ENCODE measurements at places on chromosomes 13 and 19.

- DNase-seq, result no peak
Observed at GRCh38 chr19:1063030-1063908, 3.7 kb upstream of the ARHGAP45 start.

- DNase-seq, result no peak
Observed at GRCh38 chr13:24092108-24092507, 68.4 kb upstream of the SPATA13 start.

DNA sequence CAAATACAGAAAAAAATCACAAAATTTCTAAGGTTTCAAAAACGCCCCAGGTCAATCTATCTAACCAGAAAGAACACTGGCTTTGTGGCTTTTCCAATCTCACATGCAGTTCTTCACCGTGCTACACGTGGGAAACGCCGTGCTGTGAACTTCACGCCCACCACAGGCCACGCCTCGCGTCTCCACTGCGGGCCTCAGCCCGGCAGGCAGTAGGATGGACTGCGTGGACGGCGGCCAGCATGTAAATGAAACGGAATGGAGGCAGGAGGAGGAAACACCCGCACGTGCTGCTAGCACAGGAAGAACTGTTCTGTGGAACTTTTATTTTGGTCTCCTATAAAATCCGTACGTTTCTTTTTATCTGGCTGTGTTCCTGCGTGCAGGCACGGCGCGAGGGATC is 23.8 kb downstream of the ZNF787 start:
- no peak for DNase-seq

DNA sequence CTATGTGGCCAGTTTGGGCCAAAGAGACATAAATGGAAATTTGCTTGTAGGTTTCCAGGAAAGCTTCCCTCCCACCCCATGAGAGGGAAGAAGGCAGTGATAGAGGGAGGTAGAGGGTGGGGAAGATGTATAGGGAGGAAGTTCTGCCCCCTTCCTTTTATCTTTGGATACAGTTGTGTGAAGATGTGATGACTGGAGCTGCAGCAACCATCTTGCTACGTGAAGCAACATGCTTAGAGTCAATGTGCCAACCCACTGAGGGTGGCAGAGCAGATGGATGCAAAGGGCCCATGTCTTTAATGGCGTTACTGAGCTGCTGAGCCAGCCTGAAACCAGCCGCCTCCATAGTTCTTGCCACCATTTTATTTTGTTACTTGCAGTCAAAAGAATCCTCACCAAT is 10.7 kb downstream of the VSIG10L start:
- DNase-seq, result no peak

- no peak for DNase-seq
Observed at GRCh38 chr13:60562096-60562780, 165.2 kb downstream of the TDRD3 start.

DNA sequence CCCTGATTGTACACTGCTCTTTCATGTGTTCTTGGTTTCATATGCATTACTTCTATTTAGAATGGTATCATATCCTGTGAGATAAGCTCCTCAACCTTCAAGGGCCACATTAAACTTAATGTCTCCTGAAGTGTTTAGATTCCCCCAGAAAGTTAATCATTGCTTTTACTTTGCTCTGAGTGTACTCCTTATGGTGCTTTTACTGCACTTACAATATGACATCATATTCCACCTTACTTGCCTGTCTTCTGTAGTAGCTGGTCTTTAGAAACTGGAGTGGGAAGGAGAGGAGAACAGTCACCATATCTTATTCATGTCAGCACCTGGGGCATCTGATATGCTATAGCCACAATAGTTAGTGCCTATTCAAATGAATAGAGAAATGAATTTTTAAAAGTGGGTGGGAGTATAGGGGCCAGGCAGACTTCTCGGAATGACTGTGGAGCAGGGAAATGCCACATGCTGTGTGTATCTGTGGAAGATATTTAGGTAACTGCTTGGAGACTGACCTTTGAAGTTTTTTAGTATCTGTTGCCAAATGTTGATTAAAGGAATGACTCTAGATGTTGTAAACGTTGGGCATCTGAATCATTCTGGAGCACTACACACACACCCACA is 40.2 kb downstream of the SLAIN1 start:
- no peak for DNase-seq

All from HTR-8/SVneo (cell line).